ENCODE measurements at places on chromosomes 12 and 14.

- no peak for DNase-seq
Measured at GRCh38 chr14:61475316-61475715, 153.9 kb downstream of the PRKCH start.

- no peak for DNase-seq
Measured at GRCh38 chr12:728781-729180, 23.6 kb upstream of the WNK1 start.

- no peak for DNase-seq
Measured at GRCh38 chr12:125093681-125094330, 28.6 kb downstream of the AACS start.

DNA sequence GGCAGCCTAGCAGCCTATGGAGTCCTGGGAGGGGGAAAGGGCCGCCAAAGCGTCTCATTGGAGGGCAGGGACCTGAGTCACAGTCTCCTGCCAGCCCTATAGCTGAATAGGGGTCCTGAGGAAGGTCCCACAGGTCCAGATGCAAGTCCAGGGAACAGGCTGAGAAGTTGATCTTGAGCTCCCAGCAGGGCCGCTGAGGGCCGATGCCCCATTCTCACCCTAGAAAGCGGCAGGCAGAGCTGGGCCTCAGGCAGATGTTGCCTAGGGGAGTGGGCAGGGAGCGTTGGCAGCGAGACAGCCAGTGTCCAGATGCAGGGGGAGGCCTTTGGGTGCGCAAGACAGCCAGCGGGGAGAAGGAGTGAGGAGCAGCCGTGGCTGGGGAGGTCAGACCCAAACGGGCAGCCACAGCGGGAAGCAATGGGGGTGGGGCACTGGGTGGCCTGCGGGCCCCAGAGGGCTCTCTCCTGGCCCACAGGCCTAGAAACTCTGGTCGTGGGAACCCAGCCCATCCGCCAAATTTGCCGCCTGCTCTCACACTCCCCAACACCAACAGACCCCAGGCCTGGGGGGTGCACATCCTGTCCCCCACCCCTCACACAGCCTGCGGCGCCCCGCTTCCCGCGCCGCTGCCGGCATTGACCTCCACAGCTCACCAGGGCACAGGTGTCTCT is 1.1 kb downstream of the HDAC7 start:
- DNase-seq: no peak

GRCh38 chr12:4421590-4422031 is 24.0 kb downstream of the FGF6 start:
- DNase-seq: no peak

DNA sequence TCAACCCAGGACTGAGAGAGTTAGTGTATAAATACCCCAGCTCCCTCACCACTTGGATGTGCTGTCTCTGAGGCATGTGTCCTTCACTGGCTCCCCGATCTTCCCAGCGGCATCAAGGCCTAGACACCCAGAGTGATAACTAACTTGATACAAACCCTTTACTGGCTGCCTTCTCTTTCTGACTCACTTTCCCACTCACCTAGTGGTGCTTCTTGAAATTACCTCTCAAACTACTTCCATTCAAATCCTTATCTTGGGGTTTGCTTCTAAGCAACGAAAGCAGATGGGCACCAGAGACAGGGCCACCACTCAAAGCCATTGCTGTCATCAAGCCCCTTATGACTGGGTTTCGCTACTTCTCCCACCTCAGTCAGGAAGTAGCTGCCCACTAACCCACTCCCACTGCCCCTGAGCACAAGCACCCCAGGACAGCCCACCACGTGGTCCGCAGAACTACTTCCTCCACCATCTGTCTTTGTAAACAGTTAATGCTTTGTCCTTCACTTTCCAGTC is 17.2 kb downstream of the ZFP36L1 start:
- no peak for DNase-seq

Measured in stimulated activated CD8-positive, alpha-beta memory T cell treated with anti-CD3 and anti-CD28 coated beads, Interleukin-7, amount 100 ng/mL, for 24 hours (primary cell).